ENCODE measurements at places on chromosomes 3 and 15.

- no peak for DNase-seq
Observed at GRCh38 chr3:190533511-190534281, 19.8 kb downstream of the IL1RAP start.

- DNase-seq = no peak
Observed at GRCh38 chr15:68618908-68619698, 40.3 kb downstream of the CORO2B start.

DNA sequence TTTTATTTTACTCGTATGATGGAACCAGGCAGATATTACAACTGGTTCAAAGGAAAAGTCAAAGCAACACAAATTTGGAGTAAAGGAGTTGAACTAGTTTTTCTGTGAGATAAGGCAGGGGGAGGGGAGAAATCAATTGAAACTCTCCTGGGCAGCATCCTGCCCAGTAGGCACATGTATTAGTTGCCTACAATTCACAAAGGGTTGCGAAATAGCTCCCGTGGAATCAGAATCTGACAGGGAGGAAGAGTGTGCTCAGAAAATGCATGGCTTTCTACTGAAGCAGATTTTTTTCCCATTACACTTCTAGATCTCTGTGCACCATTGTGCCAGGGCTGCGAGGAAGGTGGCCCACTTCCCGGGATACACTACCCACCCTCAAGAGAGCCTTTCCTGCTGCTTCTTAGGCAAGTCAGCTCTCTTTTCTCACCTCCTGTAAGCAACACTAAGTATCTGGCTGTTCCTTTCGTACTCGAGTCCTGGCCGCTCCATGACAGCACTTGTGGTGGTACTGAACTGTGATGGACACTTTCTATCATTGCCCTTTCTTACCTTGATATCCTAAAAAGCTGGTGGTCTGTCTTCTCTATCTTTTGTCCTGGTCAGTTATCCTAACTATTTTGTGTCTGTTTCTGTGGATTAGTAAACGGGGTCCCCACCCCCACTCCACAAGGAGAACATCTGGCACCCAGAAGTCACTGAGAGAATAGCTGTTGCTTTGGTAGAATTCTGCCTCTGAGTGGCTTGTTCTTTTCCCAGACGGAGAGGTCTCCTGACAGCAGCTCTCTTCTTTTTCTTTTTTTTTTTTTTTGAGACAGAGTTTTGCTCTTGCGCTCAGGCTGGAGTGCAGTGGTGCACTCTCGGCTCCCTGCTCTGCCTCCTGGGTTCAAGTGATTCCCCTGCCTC lies 74.8 kb downstream of the RPL39L start:
- no peak for DNase-seq

DNA sequence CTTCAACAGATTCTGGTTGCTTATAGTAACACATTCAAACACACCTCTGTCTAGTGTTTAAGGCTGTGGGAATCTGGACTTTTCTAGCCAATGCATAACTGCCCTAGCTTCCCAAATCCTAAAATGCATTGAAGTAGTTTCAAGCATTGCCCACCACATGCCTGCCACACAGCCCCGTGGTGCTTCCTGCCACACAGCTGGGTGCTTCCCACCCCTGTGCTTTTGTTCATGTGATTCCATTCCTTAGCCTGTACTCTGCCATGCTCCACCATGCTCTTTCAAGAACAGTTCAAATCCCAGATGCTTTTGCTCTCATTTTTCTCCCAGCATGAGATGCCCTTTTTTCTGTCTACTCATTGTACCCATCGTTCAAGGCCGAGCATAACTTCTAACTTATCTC lies 2.3 kb upstream of the CMC1 start:
- no peak for DNase-seq

DNA sequence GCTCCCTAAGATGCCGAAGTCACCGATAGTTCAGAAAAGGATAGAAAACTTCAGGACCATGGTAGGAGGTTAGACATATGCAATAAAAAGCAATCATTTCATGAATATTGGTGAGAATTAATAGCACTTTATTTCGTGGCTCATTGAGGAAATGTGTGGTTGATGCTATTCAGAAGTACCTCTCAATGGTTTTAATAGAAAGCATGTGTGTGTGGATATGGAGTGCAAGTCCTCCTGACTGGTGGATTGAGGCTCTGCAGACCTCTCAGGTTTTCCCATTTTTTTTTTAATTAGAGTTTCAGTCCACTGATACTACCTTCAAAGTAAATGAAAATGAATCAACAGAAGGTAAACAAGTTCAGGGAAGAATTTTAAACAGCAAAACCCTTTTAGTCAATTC lies 384.3 kb upstream of the RARB start:
- no peak for DNase-seq
